ENCODE measurements at places on chromosomes 3 and 15.
A peak's percentile ranks its signal among the peaks of the same experiment; 100 is the strongest.

- no peaks in the 10 kb centered on the region for H3K27me3 ChIP-seq
- no peaks in the 10 kb centered on the region for H3K36me3 ChIP-seq
- DNase-seq: peak; percentile 51
- no peaks in the 10 kb centered on the region for H3K4me1 ChIP-seq
These were observed 20.2 kb upstream of the BTLA start for GRCh38 chr3:112519424-112520001.

- no peaks in the 10 kb centered on the region for H3K36me3 ChIP-seq
- H3K27me3 ChIP-seq: no peaks in the 10 kb centered on the region
- peaks cover 28% of the 10 kb centered on the region for H3K4me1 ChIP-seq
- no peak for DNase-seq
- H3K27ac ChIP-seq: peak overlapping the region; percentile 88
These were observed 1.3 kb downstream of the MAGI1 start for GRCh38 chr3:66037330-66037985.

GRCh38 chr3:4548356-4548755 is 55.2 kb downstream of the ITPR1 start:
- no peaks in the 10 kb centered on the region for H3K36me3 ChIP-seq
- H3K27me3 ChIP-seq: peaks cover 5% of the 10 kb centered on the region
- H3K4me1 ChIP-seq: no peaks in the 10 kb centered on the region
- DNase-seq: no peak
- no peak overlapping the region for H3K27ac ChIP-seq

DNA sequence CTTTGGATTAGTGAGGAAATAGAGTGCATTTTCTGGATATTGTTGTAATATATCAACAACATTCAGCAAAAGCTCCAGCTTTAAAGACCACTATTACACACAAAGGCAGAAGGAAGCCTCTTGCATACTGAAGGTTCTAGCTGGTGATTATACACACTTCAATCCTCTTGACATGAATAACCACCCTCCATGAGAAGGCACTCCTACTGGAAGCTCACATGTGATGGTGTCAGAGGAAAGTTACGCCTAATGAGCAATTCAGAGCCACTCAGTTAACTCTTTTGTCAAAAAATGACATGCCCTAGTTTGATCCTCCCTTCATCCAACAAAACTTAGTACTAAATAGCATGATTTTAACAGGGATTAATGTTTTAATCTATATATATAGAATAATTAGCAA is 124.6 kb upstream of the LYSMD4 start:
- no peaks in the 10 kb centered on the region for H3K36me3 ChIP-seq
- no peak overlapping the region for H3K27ac ChIP-seq
- no peak for DNase-seq
- no peaks in the 10 kb centered on the region for H3K4me1 ChIP-seq
- H3K27me3 ChIP-seq: peaks cover 56% of the 10 kb centered on the region
- H3K4me3 ChIP-seq: no peak overlapping the region

GRCh38 chr3:73192036-73192738 is 130.7 kb downstream of the EBLN2 start:
- peak; percentile 37 for DNase-seq
- no peaks in the 10 kb centered on the region for H3K4me1 ChIP-seq
- H3K27ac ChIP-seq: no peak overlapping the region
- H3K27me3 ChIP-seq: peaks cover 4% of the 10 kb centered on the region
- H3K36me3 ChIP-seq: no peaks in the 10 kb centered on the region
- no peak overlapping the region for H3K4me3 ChIP-seq
